ENCODE measurements at places on chromosomes 2 and 18.

DNA sequence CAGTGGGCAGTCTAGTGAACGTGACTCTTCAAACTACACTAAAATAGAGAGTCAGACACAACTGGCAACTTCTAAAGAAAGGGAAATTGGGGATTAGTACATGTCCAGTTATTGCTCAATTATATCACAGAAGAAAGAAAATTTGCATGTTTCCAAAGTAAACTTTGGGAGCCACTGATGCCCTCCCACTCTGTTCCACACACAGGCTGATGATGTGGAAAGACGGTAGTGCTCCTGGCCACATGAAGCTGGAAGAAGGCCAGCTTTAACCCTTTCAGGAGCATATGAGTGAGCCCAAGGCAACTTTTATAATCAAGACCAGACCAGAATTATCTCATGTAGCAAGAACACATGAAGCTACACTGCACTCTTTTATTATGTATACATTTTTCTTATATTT is 141.0 kb downstream of the NR4A2 start:
- no peak for DNase-seq

- no peak for DNase-seq
Measured at GRCh38 chr2:226488034-226488433, 311.6 kb downstream of the IRS1 start.

- no peak for DNase-seq
Measured at GRCh38 chr2:45007961-45008295, 1.3 kb downstream of the SIX2 start.

DNA sequence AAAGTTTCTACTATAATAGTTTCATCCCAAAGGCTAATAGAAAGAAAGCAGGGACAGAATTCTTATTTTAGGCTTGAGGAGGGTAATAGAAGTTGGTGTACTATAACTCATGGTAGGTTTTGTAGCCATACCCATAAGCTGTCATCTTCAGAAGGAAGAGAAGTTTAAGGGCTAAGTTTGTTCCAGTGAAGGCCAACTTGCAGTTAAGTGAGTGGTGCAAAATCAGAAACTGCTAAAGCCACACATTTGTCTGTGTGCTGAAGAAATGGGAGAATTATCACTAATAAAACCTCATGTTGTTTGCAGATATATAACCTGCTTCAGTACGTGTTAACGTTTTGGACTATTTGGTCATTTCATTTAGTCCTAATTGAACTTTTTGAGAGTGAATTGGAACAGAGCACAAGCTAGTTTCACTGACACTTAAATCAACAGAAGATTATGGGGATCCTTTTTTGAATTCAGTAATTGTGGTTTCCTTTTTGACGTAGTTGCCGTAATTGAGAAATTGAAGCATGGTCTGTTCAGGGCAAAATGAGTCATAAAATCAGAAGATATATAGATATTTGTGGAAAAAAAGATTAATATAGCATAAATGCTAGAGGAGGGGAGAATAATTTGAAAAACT is 69.1 kb downstream of the PHLPP1 start:
- DNase-seq = peak; percentile 81

DNA sequence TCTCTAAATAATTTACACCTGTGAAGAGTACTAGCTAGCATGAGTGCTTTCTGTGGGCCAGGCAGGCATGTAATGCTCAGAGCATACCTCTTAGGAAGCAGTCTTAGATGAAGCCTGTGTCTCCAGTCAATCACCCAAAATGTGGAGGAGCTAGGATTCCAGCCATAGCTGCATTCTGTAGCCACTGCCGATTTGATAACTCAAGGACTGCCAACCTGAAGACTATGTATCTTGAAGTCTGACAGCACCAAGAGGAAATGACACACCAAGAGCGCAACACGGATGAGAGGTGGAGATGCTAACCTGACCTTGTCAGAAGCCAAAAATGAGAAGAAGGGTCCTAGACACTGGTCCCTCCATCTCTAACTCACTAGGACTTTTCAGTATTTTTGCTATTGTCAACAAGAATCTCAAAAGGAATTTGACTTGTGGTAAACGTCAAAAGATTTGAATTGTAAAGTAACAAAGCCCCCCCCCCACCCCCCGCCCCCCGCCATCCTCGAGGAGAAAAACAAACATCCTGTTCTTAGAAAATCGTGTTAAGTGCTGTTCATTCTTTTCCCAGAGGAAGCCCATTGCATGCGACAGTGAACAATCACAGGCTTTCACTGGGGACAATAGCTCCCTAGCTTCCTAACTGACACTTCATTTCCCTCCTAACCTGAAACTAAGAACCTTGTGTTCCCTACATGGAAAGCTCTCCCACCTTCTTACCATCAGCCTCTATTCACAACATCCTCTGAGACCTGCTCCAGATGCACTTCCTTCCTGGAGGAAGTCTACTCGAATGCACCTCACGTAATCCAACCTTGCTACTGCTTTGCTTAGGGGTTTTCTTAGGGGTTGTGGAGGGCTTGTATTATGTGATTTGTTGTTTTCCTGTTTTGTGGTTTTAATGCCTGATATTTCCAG is 14.7 kb downstream of the CDC42EP3 start:
- DNase-seq = peak; percentile 32

DNA sequence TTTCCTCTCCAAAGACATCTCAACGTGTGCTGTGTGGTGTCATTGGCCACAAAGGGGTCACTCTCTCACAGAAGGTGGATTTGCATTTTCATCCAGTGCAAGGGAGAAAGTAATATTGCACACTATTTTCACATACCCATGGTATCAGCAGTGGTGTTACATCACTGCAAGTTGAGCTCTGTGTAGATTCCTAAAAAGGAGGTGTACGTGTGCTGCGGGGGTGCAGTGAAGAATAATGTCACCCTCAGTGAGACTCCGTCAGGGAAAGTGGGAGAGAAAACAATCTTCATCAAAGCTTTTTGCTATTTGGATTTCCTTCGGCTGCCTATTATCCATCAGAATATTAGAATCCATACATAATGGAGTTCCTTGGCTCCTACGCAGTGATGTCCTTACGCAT is 733.8 kb upstream of the FANCL start:
- DNase-seq = no peak

- DNase-seq = no peak
Measured at GRCh38 chr2:225599856-225600255, 200.3 kb downstream of the NYAP2 start.

DNA sequence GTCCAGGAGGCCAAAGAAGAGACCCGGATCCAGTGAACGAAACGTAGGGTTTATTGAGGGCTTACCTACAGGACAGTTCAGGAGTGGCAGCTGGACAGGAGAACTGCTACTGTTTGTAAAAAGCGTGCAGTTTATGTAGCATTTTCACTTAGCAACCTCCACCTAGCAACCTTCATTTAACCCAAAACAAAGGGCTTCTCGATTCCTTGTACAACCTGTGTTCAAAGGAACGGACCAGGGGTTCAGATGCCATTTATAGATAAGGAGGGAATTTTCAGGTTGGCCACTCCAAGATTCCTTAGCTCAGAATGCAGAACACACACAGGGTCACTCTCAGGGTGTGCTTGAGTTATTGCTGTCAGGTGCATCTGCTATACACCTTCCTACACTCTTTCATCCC is 65.1 kb upstream of the YWHAQ start:
- DNase-seq = no peak

- no peak for DNase-seq
Measured at GRCh38 chr2:120239488-120240287, 13.0 kb upstream of the RALB start.

- no peak for DNase-seq
Measured at GRCh38 chr2:33437815-33438214, 38.6 kb upstream of the RASGRP3 start.

- peak; percentile 51 for DNase-seq
Measured at GRCh38 chr2:188870289-188870688, 103.9 kb upstream of the COL3A1 start.

DNA sequence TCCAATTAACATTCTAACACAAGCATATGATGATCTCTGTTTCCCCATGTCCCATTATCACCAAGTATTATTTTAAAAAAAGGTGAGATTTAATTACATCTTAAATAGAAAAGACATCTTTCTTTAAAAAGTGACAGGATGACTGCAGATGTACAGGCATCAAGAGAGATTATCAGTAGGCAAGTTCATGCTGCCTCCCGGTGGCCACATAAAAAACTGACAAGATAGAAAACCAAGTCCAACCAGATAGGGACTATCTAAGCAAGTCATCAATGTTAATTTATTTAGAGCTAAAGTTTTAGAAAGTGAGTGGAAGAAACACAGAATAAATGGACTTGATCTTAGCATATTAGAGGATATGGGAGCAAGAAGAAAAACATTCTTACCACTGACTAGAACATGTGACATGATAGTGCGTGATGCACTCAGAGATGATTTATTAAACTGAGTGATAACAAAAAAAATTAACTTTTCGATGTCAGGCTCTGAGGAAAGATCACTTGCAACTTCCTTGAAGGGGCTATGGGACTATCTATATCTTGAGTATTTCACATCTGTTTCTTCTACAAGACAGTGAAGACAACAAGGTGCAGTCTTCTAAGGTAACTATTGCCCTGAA is 5.4 kb upstream of the TDRD15 start:
- peak; percentile 9 for DNase-seq

- DNase-seq = no peak
Measured at GRCh38 chr2:233186851-233187250, 64.6 kb upstream of the ATG16L1 start.

- DNase-seq = no peak
Measured at GRCh38 chr2:31038385-31038784, 99.9 kb downstream of the GALNT14 start.

DNA sequence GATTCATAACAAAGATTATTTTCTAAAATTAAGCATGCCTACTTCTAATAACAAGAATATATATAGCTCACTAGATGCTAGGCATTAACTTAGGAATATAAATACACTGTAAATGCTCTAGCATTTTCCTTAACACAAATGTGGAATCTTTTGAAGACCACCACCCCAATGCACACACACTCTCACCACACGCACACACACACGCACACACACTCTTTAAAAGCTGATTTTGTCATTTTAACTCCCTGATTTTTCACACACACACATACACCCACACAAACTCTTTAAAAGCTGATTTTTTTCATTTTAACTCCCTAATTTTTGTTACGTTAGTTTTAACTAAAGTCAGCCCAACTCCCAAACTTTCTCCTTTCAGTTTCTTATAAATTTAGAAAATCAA is 3.0 kb downstream of the COL5A2 start:
- DNase-seq = no peak

- DNase-seq = no peak
Measured at GRCh38 chr2:232009639-232010274, 48.2 kb downstream of the DIS3L2 start.

- DNase-seq = no peak
Measured at GRCh38 chr2:240643093-240643810, 18.0 kb downstream of the GPR35 start.

GRCh38 chr2:30710016-30710415 is 97.2 kb downstream of the CAPN13 start:
- no peak for DNase-seq

- no peak for DNase-seq
Measured at GRCh38 chr2:187842315-187842714, 288.1 kb upstream of the TFPI start.

DNA sequence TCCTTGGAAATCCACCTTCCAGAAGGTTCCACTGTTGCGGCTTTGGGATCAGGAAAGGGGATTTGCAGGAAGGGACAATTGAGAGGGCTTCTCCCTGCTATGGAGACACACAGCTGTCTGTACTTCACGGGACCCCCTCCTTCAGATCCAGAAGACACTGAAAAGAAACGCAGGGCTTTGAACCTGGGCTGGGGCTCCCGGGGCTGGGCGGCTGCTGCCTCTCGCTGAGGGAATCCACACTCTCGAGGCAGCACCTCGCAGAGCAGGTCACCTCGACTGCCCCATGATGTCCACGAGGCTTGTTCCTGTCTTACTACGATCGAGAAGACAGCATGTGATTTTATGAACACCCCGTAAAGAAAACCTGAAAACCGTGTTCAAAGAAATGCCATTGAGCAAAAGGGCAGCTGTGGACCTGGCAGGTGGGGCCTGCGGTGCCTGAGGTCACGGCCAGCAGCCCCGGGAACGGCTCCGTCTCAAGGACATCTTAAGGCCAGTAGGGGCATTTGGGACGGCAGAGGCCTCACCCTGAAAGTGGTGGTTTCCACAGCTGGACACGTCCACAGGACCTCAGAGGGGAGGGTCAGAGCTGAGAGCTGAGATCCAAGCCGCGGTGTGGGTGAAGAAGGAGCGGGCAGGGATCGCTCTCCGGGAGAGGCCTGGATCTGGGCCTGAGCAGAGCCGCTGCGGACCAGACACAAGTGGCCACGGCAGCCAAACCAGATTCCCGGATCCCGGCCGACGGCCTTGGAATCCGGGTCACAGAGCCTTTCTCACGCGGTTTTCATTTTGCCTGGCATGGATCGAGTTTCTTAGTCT is 165.7 kb downstream of the RTP5 start:
- DNase-seq = no peak

Data from activated CD4-positive, alpha-beta T cell treated with anti-CD3 and anti-CD28 coated beads, Interleukin-2, amount 50 U/mL, for 16 hours (primary cell).